ENCODE measurements at places on chromosomes 7 and 10.

DNA sequence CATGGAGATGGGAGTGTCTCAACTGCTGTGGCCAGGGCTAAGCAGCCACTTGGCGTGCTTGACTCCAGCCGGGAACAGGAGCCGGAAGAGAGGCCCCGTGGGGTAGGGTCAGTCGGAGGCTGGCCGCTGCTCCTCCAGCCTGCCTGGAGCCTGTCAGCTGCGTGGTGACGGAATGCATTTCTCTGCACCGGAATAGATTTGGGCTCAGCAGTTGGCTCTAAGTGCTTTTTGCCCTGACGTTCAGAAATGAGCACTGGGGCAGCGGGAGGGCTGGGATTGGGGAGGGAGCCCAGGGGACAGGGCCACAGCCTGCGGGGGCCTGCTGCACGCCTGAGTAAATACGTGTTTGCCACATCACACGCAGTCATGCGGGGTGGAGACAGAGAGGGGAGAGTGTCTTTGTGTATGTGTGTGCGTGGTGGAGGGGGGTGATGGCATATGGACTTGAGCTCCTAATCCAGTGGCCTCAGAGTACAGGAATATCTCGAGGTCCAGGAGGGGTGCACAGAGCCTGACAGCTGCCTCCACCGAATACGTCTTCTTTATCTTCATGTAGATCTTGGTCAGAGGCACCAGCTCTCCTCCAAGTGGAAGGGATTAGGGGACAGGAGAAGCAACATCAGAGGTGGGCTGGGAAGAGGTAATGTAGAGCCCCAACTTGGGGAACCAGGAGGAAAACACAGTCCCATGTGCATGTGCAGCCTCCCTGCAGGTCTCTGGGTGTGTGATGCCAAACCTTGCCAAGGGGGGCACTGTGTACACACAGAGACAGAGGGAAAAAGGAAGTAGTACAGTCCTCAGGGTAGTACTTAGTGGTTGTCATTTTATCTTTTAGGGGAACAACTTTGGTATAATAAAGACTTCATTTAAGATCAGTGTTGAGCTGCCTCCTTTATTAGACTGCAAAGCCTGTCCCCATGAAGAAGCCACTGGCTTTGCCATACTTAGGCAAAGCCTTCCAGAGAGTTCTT, 151.4 kb downstream of the CDH23 start:
- no peak for DNase-seq

GRCh38 chr7:85688712-85689111, 501.9 kb upstream of the SEMA3D start:
- DNase-seq: no peak

DNA sequence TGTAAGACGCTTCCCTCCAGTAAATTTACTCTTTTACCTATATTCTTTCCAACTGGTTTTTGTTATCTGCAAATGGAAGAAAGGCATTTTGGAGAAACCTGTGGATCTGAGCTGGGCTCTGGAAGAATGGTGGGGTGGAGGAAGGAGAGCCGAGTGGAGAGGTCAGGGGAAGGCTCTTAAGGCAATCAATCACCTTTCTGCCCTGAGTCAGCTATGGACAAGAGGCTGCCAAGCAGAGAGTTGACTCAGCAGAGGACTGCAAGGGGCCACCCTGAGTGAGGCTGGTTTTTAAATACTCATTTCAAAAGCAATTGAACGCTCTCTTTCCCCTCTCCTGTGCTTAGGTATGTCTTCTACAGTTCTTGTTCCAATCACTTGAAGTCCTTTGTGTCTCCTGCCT, 81.8 kb downstream of the SPAG6 start:
- DNase-seq: peak; percentile 78

DNA sequence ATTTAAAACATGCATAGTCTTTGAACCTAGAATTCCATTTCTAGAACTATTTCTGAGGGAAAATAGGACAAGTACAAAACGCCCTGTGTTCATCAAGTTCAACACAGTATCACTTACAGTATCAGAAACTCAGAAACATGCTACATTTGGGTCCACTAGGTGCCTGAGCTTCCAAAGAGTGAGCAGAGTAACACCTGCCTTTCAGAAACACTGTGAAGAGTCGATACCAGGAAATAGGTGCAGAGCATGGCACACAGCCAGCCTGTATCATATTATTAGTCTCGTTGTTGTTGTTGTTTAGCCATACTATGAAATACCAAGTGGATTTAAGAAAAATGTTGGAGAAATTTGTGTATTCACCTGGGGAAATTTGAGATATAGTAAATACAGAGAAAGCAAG, 392.1 kb upstream of the MGMT start:
- no peak for DNase-seq

DNA sequence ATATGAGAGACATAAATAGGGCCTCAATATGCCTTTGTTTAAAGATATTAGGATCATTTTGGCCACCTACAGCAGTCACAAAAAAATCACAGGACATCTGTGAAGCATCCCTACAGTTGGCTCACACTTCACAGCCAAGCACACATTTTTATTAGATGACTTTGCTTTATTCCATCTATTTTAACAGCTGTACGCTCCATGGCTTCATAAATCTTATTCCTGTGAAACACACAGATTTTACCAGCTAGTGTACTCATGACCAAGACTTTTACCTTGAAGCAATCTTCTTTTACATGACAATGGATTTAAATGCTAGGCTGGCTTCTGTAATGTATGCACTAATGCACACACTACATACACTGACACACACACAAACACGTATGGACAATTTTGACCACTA, 254.8 kb upstream of the PITRM1 start:
- peak; percentile 55 for DNase-seq

DNA sequence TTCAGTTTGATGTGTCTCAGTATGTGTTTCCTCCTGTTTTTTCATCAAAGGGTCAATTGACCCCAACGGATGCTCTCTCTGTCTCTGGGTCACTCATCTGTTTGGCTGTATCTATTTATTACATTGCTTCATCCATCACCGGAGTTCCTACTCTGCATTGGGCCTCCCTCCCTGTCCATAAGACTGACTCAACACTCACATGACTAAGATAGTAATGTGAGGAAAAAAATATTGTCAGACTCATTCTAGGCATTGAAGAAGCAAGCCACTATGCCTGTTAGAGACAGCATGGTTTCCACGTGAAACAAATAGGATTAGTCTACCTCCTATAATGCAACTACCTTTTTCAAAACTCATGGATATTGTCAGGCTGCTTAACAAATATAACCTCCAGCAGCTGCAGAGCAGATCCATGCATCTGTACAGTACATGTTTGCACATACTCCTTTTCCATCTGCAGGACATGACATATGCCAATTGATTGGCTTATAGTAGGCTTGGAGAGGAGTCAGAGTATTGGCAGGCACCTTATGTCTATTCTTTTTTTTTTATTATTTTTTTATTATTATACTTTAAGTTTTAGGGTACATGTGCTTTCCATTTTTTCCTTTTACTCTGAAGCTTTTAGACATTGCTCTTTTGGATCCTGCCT, 275.2 kb downstream of the LRRTM3 start:
- DNase-seq: no peak

GRCh38 chr7:76357475-76358010, 1.2 kb downstream of the YWHAG start:
- no peak for DNase-seq

- peak; percentile 79 for DNase-seq
Observed at GRCh38 chr10:125149036-125149679, 11.2 kb downstream of the CTBP2 start.

DNA sequence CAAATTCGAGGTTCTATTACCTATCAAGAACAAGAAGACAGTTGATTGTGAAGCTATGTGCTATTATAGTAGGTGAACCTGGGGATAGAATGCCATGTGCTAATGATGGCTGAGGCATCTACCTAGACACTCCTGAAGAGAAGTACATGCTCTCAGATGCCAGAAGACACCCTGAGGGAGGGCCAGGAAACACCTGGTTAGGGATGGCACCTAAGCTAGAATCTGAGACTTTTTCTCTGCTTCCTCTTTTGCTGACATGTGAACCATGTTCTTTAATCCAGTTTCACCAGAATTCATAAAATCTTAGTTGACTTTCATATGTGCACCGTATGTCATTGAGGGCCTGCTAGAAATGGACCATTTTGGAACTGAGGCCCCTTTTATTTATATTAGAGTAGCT, 242.8 kb downstream of the GPR158 start:
- DNase-seq: no peak

DNA sequence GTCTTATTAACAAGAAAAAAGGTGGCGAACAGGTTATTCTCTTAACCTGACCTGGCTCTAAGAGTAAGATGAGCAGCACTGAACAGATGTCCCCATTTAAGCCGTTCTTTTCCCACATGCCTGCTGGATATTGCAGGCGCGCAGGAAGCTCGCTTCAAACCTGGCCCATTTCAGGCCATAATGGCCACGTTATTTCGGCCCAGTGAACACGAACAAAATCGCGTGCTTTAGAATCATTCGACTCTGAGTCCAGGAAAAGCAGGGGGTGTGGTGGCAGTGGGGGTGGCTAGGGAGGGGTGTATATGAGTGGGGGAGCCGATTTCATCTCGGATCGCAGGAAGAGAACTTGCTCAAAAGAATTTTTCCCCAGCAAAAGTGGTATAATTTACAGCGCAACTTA, 6.6 kb upstream of the SP8 start:
- no peak for DNase-seq

GRCh38 chr7:76231583-76231982, 29.9 kb downstream of the SRRM3 start:
- DNase-seq: no peak

DNA sequence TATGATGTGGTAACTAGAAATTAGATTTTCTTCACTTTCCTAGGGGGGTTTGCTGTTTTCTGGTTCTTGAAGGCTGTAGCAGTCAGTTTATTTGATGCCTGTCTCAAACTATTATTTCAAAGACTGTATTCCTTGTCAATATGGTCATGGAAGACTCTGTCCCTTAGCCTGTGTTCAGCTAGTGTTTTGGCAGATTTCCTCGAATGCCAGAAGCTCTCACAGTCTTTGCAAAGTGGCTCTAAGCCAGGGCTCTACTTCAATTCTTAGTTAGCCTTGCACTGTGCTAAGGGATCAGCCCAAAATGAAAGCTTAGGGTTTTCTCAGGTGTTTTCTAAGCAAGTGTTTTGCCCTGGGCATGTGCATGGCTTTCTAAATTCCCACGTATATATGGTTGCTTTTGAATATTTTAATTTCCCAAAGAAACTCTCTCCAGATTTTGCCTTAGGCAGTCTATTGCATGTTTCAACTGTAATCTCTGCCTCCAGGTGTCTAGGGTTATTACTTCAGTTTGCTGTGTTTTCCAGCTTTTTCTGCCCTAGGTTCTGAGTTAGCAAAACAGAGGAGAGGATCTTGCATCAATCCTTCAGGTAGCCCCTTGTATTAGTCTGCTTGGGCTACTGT, 7.2 kb upstream of the C1GALT1 start:
- DNase-seq: no peak

- DNase-seq: no peak
Observed at GRCh38 chr7:16559497-16560179, 33.0 kb downstream of the LRRC72 start.

DNA sequence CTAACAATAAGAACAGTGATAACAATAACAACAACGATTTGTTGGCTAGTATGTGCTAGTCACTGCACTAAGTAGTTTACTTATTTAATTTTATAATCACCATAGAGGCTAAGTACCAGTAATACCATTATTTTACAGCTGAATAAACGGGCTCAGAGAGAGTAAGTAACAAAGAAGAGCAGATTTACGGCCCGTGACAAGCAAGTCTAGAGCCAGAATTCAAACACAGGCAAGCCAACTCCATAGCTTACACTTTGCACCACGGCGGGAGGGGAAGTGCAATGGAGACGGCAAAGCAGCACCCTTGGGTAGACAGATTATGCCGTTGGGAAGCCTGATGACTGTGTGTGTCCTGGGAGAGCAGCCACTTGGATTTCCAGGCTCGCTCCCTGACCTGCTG, 1.2 kb upstream of the OR6V1 start:
- DNase-seq: no peak
